LHCN-M2 (cell line): ENCODE measurements at places on chromosomes 6 and 20.
A peak's percentile ranks its signal among the peaks of the same experiment; 100 is the strongest.

DNA sequence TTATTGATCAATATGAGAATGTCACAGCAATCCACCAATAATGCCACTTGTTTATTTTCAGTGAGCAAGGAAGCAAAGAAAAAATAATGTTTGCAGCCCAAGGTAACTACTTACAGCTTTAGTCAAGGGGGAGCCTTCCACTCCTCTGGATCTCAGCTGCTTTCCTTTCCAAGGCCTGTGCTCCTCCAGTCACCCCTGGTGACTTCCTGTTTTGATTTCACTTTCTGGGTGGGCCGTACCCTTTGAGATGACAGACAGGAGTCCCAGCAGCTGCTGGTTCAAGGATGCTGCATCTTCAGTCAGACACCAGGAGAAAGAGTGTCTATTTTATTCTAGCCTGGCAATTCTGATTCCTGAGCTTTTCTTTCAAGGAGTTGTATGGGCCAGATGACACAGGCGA, 5.6 kb upstream of the VNN2 start:
- DNase-seq = peak; percentile 13

DNA sequence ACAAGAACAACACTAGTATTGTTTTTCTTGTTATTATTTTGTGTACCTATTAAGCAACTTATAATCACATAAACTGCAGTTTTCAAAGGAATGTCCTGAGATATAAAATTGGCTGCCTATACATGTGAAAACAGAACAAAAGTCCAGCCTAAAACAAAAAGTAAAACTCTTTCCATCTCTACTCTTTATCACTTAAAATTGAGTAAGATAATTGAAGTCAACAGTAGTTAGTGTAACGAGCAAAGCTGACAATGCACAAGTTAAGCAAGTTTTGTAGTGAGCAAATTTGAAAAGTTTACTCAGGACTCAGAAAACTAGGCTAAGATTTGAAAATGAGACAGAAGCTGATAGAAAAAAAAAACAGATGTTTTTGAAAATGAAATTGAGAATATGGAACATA, 941.4 kb upstream of the MAN1A1 start:
- no peak for DNase-seq

- DNase-seq = no peak
These were observed 232.8 kb upstream of the EXOC2 start for GRCh38 chr6:925656-926213.

- no peak for DNase-seq
These were observed 149.4 kb upstream of the NOX3 start for GRCh38 chr6:155604991-155605390.

GRCh38 chr6:4895971-4896370, 107.9 kb downstream of the RPP40 start:
- no peak for DNase-seq

GRCh38 chr6:41503827-41504465, 42.2 kb upstream of the FOXP4 start:
- no peak for DNase-seq
